Nephron progenitor cell (in vitro differentiated cells): ENCODE measurements at places on chromosomes 11 and 22.

DNA sequence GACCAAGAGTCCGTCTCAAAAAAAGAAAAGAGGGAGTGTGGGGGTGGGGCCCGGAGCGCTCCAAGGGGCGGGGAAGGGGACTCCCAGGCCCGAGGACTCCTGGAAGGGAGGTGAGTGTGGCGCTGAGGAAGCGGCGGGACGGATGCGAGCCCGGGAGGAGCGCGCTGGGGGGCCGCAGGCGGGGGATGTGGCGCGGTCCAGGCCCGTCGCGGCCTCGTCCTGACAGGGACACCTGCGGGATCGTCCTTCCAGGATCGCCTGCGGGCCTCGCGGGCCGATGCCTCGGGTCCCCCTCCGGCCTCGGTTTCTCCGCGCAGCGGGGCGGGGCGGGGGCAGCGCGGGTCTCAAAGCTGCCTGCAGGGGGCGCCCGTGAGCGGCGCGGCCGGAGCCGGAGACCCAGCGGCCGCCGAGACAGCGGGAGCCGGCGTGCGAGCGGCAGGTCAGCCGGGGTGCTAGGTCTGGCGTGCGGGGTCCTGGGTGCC is 3.8 kb upstream of the ADORA2A start:
- DNase-seq = peak; percentile 82

DNA sequence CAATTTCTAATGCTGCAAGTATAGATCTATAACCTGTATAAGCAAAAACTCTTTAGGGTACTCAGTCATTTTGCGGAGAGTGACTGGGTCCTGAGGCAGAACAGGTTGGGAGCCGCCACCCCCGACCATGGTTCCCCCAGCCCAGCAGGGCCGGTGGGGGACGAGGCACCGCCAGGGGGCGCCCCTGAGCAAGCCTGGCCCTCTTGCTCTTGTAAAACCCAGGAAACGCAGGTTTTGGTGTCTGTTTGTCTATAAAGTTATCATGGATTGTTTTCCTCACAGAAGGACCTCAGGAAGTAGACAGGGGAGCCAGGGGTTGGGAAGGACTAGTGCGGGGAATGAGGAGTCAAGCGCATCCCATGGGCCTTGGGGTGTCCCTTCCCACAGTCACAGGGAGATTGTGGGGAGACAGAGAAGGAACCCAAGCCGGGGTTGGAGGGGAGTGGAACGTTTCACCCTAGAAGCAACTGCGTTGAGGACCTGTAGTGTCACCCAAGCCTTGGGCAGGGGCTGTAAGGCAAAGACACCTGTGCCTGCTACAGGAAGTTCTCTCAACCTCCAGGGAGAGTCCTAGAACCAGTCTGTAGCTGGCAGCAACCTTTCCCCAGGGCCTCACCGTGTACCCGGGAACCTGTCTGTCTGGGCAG is 26.4 kb downstream of the KCTD17 start:
- DNase-seq = peak; percentile 91

DNA sequence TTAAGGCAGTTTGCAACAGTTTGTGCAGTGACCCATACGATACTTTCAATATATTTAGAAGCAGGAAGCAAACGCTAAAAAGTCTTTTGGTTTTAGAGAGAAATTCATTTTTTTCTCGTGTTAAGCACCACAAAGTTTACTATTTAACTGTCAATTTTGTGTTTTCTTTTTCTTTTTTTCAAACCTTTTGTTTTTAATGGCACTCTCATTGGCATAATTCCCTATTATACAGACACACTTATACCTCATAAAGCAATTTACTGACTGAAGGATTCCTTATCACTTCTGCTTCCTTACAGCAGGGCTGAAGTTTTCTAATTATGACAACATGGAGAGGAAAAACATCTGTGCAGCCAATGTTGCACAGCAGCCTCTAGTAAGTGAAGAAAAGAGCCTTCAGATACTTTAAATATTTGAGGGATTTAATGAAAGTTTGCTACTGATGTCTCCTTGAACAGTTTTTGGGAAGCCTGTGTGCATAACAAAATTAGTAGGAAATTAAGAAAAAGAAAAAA is 2191.2 kb downstream of the LRRC4C start:
- DNase-seq = no peak

GRCh38 chr11:64750361-64751054 is 6.6 kb upstream of the RASGRP2 start:
- no peak for DNase-seq

GRCh38 chr11:117903505-117904382 is 25.5 kb downstream of the TMPRSS13 start:
- DNase-seq = no peak

GRCh38 chr11:111642542-111642941 is 40.3 kb downstream of the SIK2 start:
- no peak for DNase-seq
